Suprapubic skin (tissue), 4 donors: ENCODE measurements at places on chromosomes 5 and 9.

DNA sequence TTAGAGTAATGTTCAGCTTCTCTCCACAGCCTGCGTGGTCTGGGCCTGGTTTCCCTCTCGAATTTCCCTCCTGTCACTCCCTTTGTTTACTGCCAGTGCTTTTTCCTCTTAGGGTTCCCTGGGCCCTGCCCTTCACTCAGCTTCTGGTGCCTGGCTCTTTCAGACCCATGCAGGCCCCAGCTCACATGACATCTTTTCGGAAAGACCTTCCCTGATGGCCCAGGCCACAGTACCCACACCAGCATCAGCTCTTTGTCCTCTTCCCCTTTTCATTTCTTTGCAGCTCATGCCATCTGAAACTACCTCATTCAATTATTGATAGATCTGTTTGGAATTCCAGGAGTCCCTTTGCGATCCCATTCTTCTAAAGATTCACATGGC is 68.1 kb upstream of the ABL1 start:
- no peak for DNase-seq

- no peak for DNase-seq
These were observed 1.1 kb upstream of the GAPVD1 start for GRCh38 chr9:125260561-125260960.

DNA sequence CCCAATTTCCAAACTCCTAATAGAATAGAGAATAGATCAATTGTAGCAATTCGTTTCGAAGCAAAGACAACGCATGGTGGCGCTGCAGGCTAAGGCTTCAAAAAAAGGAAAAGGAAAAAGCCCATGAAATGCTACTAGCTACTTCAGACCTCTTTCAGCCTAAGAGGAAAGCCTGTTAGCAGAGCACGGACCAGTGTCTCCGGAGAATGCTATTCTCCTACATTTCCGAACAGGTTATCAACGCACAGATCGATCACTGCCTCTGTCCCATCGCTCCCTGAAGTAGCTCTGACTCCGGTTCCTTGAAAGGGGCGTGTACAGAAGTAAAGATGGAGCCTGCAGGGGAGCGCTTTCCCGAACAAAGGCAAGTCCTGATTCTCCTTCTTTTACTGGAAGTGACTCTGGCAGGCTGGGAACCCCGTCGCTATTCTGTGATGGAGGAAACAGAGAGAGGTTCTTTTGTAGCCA is at the start of gene PCDHB15:
TSS of gene PCDHB15 (plus strand) at position 146 of the 468 bp plus-strand sequence. CDS start at position 330, 184 bp downstream.
- DNase-seq, result no peak

DNA sequence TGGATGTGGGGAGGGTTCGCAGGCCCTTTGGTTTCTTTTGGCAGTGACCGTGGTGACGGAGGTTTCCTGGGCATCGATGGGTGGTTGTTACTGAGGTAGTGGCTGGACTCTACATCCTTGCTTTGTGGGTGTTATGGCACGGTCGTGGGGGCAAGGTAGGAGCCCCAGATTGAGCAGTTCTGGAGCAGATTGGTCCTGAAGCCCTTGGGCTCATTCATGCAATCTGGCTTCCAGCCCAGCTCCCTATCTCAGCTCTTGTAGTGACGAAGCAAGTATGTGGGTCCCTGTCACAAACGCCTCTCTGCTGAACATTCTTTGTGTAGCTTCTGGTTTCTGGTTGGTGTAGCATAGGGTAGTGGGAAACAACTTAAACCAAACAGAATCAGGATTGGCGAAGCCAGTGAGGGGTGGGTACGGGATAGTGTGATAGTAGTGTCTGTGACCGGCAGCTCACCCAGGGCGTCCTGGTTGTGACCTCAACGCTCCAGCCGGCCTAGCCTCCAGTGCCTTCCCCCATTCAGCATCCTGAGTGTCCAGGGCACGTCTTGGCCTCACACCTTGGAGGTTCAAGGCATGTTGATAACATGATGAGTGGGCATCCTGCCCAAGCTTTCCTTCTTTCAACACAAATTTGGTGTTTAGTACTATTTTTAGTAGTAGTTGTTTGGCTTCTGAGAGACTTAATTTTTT is 2.9 kb downstream of the NDUFS6 start:
- DNase-seq, result peak; percentile 42

DNA sequence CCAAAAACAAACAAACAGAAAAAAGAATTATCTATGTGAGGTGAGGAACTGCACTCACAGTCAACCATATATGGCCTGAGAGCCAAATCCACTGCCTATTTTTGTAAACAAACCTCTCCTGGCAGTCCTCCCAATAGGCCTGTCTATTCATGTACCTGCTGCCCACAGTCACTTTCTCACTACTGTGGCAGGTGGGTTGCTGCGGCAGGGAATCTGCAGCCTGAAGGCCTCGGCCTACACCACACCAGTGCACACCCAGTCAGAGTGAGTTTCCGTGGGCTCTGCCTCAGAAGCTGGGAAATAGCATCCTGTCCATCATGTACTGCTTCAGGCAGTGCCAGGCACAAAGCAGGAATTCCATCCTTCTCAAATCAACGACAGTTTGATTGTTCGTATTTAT is 82.3 kb downstream of the SPTLC1 start:
- no peak for DNase-seq

DNA sequence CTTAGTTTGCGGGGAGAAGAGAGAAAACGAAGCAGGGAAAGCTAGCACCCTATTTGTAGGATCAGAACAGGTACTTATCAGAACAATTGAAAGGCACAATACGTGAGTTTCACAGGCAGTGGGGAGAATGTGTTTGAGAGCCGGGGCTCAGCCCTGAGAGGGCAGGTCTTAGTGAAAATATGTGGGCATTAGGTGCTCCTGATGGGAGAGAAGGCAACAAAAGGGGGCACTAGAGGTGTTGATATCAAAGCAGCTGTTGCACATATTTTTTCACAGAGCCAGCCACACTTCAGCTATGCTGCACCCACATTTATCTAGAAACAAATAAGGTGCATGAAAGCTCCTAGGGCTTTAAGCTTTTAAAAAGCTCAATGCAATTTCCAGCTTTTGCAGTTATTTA is 99.7 kb upstream of the MAN2A1 start:
- DNase-seq, result no peak

GRCh38 chr5:143008809-143009521 is 238.8 kb downstream of the ARHGAP26 start:
- DNase-seq, result no peak

GRCh38 chr9:68644831-68645230 is 60.2 kb upstream of the PIP5K1B start:
- DNase-seq, result no peak

DNA sequence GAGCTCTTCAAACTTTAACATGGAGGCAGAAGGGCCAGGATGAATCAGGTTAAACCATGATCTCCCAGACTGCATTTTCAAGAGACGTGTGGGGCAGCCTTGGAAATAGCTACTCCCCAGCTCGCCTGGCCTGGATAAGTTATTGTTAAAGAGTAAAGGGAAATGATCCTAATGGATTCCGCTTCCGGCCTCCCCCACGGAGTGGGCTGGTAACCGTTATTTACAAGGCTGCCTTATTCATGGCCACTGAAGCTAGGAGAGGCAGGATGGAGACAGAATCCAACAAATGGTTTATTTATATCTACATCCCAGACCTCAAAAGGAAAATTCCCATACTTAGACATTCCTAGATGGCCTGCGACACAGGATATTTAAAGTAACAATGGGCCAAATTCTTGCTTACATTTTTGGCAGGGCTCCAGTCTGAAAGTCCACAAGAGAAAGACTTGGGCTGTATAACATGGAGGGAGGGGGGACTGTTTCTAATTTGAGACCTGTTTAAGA is 27.9 kb downstream of the SPRY4 start:
- DNase-seq, result no peak

DNA sequence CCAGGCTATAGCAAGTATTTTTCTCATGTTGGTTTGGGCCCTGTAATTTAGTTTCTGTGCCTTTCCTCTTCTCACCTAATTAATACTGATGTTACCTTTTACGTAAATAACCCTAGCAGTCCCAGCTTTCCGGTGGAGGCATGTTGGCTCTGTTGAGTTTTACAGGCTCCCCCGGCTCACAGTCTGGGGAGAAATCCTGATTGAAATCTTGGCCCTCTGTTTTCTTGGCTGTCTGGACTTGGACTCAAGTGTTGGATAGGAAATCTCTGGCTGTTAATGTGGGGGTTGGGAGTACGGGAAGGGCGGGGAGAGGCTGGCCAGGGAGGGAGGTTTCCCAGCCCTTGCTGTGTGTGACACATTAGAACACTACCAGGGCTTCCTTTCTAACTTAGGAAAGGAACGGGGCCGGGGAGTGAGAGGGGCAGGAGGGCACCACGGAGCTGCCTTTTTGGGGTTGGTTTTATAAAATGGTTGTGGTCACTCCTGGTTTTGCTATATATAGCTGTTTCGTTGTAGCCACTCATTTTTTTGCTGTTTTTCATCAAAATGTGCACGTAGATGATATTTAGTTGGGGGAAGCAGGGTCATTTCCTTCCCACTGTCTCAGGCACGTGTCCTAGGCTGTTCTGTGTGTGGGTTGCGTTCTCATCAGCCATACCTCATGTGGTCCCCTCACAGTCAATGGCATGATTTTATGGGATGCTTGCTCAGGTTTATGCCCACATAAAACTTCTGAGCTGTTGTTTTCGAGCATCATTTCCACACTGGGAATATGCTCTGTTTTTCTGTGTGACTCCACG is 11.0 kb downstream of the TRIO start:
- DNase-seq, result no peak

DNA sequence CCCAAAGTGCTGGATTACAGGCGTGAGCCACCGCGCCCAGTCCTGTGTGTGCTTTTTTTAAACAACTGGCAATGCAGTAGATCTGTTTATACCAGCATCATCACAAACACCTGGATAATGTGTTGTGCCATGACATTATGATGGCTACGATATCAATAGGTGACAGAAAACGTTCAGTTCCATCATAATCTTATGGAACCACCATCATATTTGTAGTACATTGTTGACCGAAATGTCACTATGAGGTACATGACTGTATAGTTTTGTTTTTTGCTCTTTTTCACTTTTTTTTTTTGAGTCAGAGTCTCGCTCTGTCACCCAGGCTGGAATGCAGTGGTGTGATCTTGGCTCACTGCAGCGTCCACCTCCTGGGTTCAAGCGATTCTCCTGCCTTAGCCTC is 24.4 kb downstream of the ANKRD55 start:
- DNase-seq, result no peak

- DNase-seq, result no peak
These were observed 158.6 kb downstream of the GLIS3 start for GRCh38 chr9:4141296-4141695.

GRCh38 chr9:133235549-133236222 is 26.6 kb upstream of the OBP2B start:
- no peak for DNase-seq

DNA sequence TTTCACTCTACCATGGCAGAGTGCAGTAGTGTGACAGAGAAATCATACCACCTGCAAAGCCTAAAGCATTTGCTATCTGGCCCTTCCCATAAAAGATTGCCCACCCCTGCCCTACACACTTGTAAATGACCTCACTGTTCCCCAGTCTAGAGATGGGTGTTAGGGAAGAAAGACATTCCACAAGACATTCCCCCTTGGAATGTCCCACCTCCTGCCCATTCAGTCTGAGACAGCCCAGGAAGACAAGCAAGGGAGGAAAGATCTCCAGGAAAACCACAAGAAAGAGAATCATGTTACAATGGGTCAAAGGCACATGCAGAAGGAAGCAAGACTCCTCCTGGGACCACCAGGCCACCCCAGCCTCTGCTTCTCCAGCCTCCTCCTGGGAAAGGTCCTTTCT is 230.0 kb downstream of the AGTPBP1 start:
- DNase-seq, result no peak

DNA sequence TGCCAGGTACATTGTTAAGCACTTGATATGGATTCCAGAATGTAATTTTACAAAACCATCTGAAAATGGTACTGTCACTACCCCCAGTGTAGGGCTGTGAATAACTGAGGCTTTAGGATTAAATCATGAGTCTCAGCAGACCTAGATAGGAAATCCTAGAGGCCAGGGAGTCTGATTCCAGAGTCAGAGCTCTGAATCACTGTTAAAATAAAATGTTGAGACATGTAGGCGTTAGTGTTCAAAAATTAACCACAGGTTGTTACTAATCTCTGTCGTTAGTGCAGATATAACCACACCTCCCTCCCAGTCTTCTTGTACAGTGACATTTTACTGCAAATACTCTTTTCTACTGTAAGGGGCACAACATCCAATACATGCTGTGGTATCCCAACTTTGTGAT is 1828.8 kb downstream of the MAT2B start:
- DNase-seq, result no peak

GRCh38 chr5:139178935-139179334 is 19.2 kb downstream of the SIL1 start:
- no peak for DNase-seq

DNA sequence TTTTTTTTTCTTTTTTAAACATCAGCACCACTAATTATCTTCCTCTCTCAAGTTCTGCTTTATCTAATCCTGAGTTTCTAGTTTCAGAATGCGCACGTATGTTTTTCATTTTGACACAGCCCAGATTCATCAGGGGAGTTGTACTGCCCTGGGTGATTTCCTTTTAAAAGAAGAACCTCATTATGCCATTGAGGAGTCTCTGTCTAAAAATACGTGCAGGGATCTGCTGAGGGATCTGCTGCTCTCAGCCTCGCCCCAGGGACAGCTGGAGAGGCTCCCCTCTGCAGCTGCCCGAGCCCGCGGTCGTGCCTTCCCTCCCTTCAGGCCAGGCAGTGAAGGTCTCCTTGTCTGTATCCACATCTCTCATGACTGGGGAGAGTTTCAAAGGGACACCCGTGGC is 273.1 kb downstream of the ARHGEF28 start:
- no peak for DNase-seq

DNA sequence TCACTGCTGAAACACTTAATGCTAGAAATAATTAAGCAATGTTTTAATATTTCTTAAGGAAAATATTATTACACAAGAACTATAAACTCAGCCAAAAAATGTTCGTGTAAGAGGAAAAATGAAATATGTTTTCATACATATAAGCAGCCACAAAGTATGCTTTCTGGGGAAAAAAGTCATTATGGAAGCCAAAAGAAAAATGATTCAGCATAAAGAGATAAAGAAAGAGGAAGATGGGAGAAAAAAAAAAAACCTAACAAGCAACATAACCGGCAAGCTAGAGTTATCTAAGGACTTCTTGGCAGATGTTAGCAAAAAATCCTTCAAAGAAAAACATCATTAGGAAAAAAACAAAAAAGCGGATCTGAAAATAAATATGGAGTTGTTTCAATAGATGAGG is 179.1 kb downstream of the MUSK start:
- DNase-seq, result no peak
